Stimulated activated CD4-positive, alpha-beta T cell treated with anti-CD3 and anti-CD28 coated beads, Interleukin-12 subunit alpha, Interleukin-12 subunit beta, amount 100 ng/mL, for 24 hours (primary cell): ENCODE measurements at places on chromosomes 11 and 22.
A peak's percentile ranks its signal among the peaks of the same experiment; 100 is the strongest.

- DNase-seq: no peak
Observed at GRCh38 chr11:74354036-74354435, 42.6 kb upstream of the P4HA3 start.

GRCh38 chr11:114075891-114076441 lies 16.5 kb downstream of the ZBTB16 start:
- peak; percentile 20 for DNase-seq

GRCh38 chr11:57244911-57245310 lies 7.9 kb upstream of the APLNR start:
- no peak for DNase-seq

DNA sequence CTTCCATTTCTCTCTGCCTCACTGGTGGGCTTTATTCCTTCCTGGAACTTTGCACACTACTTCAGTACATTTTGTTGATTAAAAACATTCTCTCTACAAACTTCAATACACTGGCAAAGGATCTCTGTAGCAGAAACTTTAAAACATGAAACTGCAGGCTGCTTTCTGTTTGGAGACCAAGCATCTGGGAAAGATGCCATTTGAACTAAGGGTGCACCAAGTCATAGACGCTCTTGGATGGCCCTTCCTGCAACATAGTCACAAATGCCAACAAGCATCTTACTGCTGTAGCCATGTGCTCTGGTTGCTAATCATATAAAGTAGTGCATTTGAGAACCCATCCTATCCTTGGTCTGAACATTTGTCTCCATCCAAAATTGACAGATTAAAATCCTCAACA lies 56.4 kb downstream of the SNX19 start:
- DNase-seq: no peak

DNA sequence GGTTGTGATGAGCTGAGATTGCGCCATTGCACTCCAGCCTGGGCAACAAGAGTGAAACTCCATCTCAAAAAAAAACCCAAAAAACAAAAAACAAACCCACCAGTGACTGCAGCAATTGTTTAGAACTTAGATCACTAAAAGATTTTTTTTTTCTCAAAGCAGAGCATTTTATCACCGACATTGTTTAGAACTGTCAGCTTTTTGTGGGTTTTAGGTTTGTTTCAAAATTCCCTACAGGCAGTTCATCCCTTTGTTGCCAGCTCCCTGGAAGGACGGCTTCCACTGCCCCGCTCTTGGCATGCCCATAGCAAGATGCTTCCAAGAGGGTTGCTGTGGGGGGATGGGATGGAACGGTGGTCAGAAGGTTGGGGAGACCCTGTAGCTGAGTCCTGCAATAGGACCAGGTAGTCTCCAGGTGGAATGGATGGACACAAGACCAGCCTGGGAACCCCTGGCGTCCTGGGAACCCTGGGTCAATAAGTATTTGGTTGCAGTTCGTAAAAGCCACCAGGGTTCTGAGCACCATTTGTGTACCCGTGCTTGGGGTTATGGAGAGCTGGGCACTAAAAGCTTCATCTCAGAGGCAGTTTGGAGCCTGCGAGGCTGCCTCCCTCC lies 46.7 kb downstream of the TSPAN18 start:
- DNase-seq: no peak

DNA sequence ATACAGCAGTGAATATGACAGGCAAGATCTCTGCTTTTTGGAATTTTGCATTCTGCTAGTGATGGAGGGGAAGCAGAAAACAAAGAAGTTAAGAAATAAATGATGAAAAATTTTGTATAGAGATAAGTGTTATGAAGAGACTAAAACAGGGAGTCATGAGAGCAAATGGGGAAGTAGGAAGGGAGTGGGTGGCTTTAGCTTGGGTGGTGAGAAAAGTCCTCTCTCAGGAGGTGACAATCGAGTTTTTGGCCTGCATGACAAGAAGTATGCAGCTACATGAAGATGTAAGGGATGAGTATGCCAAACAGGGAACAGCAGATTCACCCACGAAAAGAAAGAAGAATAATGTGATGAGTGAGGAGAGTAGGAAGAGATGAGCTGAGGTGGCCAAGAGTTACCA lies 80.7 kb upstream of the MPPED2 start:
- no peak for DNase-seq

DNA sequence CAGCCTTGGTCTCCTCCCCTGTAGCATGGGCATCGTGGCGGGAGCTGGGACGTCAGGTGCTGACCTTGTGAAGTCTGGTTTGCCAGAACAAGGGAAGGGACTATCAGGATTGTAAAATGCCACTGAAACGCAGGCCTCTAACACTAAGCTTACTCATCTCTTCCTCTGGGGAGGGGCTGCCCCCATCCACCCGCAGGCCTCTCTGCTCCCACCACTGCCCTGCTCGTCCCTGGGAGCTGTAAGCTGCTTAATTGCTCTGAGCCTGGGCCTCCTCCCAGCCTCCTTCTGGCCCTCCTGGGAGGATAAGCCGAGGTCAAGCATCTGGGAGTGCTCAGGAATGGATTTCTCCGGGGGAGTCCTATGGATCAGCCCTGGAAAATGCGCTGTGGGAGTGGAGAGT lies 8.4 kb downstream of the SHISAL1 start:
- no peak for DNase-seq

DNA sequence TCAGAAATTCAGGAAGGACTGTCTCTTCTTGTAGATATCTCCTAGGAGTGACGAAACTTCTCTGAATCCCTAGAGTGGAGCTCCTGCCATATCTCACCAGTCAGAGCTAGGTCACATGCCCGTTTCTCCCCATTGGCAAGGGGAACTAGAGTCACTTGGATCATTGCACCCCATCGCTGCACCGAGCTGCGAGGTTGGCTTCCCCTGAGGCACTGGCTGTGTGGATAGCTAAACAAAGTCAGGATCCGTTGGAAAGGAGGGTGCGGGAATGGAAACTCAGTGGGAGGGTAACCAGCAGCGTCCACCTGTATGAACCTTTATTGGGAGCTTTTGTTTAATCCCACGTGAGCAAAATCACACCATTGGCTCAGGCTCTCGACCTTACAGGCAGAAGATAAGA lies 283.8 kb downstream of the BRD1 start:
- no peak for DNase-seq

- DNase-seq: no peak
Observed at GRCh38 chr11:861105-861479, 18.4 kb downstream of the TSPAN4 start.

DNA sequence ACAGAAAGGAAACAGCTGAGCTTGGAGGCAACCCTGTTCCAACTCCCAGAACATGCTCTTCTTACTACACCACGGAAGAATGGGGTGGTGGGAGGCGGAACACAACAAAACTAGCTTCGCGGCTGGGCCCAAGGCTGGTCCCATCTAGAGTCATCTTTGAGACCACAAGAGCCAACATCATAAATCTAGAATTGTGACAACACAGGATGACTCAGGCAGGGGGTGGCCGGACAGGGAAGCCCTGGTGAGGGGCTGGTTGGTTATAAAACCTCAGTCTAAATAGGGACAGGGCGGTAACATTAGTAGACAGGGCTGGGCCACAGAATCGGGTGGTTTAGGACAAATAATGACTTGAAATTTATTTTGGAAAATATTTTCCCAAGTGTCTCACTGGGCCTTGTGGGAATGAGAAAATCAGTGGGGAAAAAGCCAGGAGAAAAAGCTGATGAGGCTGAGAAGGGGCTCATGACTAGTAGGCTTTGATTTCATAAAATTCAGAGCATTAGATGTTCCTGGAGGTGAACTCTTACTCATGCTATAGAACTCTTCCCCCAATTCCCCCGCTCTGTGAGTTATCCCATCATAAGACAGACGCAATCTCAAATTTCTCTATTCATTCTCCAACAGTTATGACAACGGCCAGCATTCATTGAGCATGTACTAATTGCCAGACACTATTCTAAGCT lies 151.8 kb upstream of the TIMP3 start:
- DNase-seq: no peak

GRCh38 chr11:31059529-31059928 lies 310.0 kb downstream of the DCDC1 start:
- DNase-seq: no peak

- DNase-seq: no peak
Observed at GRCh38 chr11:104163100-104164027, 583 bp downstream of the PDGFD start.

GRCh38 chr22:48572951-48573350 lies 1254.7 kb downstream of the BRD1 start:
- no peak for DNase-seq

- no peak for DNase-seq
Observed at GRCh38 chr11:82683029-82683428, 50.6 kb downstream of the FAM181B start.

- no peak for DNase-seq
Observed at GRCh38 chr11:122248131-122248530, 132.1 kb upstream of the BLID start.

GRCh38 chr11:12506404-12506921 lies 129.1 kb downstream of the PARVA start:
- no peak for DNase-seq

GRCh38 chr11:221539-221938 lies 14.0 kb downstream of the RIC8A start:
- no peak for DNase-seq

DNA sequence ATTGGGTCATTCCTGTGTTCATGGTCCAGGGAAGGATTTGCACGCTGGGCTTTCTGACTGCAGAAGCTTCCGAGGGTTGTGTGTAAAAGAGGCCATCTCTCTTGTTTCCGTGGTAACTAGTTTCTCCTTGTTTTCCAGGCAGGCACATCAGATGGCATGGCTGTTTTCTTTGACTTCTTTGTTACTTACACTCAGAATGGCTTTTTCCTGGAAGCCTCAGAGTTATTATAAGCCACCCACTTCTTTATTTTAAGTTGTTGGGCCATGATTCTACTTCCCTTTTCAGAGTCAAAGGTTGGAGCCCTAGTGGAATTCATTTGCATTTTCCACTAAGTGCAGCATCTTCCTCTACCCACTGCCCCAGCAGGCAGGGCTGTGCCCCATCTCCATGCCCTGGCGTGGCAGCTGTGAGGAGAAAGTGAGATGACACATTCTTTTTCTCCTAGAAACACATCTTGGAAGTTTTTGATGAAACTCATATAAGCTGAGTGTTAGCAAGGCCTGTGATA lies 94.9 kb downstream of the PRR5L start:
- DNase-seq: no peak

DNA sequence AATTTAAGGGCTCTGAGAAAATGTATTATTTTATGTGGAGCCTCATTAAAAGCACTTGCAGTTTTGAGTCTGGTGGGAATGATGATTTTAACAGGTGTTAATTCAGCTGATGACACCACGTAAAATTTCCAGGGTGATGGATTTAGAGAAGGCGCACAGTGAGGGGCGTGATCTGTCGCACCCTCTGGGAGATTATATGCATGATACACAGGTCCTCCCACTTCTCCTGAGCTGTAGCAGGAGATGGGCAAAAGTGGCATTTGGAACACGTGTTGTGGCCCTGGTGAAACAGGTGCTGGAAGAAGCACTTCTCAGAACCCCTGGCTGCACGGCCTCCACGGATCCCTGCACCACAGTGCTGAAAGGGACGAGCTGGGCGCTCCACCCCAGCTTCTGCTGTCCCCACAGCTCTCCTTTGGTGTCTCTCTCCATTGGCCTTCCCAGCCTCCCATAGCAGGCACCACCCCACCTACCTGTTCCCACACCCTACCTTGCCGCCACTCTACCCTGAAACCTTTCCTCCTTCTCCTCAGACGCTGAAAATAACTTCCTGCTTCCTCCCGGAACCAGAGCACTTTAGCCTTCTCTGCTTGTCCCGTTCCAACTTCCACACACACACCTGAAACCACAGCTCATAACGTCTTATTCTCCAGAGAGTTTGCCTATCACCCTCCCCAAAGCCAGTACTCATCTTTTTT lies 6.9 kb upstream of the SORL1 start:
- DNase-seq: no peak

GRCh38 chr11:73384872-73385689 lies 8.9 kb downstream of the RELT start:
- no peak for DNase-seq

- no peak for DNase-seq
Observed at GRCh38 chr11:37558619-37559210, 960.7 kb upstream of the RAG2 start.

GRCh38 chr11:75453916-75454655 lies 21.1 kb upstream of the KLHL35 start:
- no peak for DNase-seq

DNA sequence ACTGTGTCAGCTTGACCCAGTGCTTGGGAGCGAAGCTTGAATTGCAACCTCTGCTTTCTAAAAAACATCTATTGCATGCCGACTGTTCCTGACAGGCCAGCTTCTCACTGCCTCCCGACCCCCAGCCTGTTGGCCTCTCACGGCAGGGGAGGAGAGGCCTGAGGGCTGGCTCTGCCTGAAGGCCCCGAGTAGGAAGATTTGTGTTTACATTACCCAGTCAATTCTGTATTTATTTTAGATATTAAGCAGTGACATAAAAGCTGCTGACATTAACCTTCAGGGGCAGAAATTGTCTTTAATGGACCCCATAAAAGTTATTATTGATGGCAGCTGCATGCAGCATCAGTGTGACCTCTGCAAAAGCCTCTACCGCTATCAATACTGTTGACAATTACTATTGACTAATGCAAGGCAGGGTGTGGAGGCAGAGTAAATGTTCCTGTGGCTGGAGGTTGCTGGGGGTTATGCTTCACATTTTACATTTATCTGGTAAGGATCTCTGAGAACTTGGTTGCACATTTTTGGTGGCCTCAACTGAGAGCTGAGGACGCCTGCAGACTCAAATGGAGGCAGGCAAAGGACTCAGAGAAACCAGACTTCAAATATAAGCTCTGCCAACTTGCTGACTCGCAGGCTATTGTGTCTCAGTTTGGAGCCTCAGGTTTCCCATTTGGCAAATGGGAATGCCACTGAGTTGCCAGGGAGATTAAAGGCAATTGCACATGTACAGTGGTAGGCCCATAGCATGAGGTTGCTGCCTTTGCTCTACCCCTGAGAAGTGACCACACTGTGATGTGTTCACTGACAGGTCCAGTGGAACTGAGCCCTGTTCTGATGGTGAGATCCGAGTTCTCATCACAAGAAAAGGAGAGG lies 380.5 kb downstream of the TENM4 start:
- DNase-seq: no peak

GRCh38 chr22:19289475-19290161 lies 1.9 kb downstream of the CLTCL1 start:
- no peak for DNase-seq

DNA sequence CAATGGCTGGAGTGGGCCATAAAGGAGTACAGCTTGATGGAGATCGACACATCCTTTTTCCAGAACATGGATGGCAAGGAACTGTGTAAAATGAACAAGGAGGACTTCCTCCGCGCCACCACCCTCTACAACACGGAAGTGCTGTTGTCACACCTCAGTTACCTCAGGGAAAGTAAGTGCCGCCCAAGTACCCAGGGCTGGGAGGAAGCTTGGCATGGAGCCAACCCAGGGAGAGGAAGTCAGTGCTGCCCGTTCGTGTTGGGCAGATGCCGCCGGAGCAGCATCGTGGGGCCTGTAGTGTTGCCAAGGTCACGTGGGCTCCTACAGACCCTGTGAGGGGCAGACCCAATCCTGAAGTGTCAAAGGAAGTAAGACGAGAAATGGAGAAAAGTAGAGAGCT lies 78.9 kb downstream of the FLI1 start:
- no peak for DNase-seq

GRCh38 chr11:26708736-26709456 lies 13.0 kb downstream of the SLC5A12 start:
- DNase-seq: no peak

- no peak for DNase-seq
Observed at GRCh38 chr11:67601098-67601497, 5.6 kb upstream of the NDUFV1 start.
